ENCODE measurements at places on chromosomes 7 and 10.

- no peak for DNase-seq
Observed at GRCh38 chr7:130900471-130901076, 166.6 kb upstream of the KLF14 start.

- no peak for DNase-seq
Observed at GRCh38 chr10:130014263-130015074, 50.4 kb upstream of the EBF3 start.

GRCh38 chr10:42640610-42641229 lies 2.4 kb upstream of the ZNF33B start:
- no peak for DNase-seq

DNA sequence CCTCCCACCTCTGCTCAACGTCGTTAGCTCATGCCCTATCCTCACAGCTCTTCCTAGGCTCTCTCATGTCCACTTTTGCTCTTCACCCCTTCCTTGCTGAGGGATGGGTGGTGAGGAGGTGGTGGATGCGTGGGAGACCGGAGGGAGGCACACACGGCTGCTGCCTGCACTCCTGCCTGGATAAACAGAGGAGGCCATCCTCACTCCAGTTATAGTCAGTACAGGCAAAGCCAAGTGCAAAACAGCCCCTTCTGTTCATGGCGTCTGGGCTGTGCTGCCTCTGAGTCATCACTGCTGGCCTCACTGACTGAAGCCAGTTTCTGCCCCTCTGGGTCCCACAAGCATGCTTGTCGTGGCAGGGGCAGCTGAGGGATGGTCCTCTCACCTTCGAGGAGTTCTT lies 31.9 kb upstream of the LRRC4 start:
- no peak for DNase-seq

GRCh38 chr10:82880776-82881290 lies 1005.8 kb downstream of the NRG3 start:
- no peak for DNase-seq

DNA sequence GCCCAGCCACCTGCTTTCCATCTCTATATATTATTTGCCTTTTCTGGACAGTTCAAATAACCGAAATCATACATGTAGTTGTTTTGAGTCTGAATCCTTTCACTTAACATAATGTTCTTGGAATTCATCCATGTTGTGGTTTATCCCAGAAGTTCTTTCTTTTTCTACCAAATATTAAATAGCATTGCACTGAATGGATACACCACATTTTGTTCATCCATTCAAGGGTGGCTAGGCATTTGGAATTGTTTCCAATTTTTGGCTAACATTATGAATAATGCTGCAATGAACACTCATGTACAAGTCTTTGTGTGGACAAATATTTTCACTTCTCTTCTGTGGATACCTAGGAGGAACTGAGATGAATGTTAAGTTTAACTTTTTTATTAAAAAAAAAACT lies 18.0 kb downstream of the DNAJC1 start:
- DNase-seq = no peak

GRCh38 chr7:95411666-95412065 lies 15.5 kb upstream of the PON3 start:
- no peak for DNase-seq

- no peak for DNase-seq
Observed at GRCh38 chr7:57177856-57178767, 45.9 kb upstream of the ZNF479 start.

- DNase-seq = no peak
Observed at GRCh38 chr7:123485187-123485586, 49.2 kb downstream of the IQUB start.

DNA sequence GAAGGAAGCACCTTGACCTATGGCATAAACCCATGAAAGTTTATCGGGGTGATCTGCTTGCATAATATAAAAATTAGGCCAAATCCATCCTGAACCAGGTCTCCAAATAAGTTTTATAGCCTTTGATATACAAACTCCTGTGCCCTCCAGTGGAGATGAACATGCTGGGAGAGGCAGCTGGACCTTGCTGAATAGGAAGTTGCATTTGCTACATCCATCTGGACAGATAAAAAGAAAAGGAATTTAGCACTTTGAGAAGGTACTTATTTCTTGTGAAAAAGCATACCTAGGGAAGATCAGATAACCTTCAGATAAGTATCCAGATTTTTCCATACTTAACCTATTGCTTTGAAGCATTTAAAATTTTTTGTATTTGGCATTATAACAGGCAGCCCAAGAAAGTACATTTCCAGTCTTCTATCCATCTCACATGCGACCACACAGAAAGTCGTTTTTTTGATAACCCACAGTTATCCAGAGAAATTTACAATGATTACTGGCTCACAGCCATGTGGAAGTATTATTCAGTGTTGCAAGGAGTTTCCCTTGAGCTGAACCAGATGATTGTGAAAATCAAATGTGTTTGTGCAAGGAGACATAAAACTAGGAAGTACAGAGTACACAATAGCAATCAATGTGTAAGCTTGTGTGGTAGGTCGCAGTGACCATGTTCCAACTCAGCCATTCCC lies 124.4 kb upstream of the STK17A start:
- no peak for DNase-seq

DNA sequence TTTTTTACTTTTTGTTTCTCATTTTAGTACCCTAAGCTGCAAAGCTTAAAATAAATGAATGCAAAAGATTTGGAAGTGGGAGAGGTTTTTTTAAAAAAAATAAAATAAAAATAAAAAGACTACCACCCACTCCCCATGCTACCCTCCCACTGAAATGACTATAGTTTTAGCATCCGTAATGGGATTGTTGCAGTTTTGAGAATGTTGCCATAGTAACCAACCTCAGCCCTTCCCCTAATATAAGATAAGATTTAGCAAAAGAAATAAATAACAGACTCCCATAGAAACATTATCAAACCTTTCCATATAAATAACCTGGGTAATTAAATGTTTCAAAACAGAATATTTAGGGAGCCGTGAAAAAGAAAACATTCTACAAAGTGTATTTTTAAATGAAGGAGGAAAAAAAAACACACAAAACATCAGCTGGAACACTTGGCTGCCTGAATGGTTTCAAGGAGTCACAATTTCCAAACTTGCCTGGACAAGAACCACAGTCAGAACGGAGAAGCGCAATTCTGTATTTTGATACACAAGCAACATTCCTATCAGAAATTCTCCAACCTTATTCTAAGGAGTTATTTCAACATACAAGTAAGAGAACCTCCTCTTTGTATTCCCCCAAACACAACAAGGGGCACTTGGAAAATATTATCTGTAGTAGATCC lies 57.4 kb downstream of the DGKI start:
- DNase-seq = no peak

DNA sequence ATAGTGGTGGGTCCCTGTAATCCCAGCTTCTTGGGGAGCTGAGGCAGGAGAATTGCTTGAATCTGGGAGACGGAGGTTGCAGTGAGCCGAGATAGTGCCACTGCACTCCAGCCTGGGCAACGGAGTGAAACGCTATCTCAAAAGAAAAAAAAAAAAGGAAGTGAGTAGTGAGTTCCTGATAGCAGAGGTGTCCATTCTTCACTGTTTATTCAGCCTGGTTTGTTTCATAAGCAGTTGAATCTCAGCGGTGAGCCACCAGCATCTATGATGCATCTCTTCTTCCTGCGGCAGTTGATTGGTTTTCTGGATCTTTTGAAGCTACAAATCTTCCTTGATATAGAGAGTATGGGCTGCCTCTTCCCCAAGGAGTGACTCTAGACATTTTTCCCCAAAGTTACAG lies 316.1 kb upstream of the MTPN start:
- DNase-seq = no peak

DNA sequence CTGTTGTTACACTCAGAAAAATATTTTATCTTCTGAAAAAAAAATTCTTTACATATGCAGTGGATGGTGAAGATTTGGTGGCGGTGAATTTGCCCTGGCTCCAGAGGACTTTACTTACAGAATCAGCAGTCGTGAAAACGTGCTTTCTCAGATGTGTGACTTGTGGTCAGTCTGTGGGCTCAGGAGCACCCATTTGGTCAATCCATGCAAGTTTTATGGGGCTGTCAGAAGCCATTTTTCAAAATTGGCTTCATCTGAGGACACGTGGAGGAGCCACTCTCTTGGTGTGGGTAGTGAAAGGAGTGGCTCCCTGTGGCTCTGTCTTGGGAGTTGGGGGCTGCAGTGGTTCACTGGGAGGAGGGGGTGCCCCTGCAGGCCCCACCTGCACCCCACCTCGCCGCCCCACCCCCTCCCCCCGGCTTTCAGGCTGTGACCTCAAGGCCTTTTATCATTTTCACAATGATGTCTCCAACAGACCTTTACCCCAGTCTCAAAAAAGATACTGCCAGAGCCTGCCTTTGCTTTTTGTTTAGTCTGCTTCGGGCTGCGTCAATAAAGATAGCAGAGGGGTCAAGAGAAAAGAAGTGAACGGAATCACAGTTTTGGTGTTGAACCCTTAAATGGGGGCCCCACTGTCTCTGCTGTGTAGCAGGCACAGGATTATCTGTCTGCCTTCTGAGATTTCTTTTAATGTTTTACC lies 137.4 kb downstream of the MGMT start:
- no peak for DNase-seq

GRCh38 chr7:7228967-7229366 lies 46.6 kb downstream of the C1GALT1 start:
- no peak for DNase-seq

DNA sequence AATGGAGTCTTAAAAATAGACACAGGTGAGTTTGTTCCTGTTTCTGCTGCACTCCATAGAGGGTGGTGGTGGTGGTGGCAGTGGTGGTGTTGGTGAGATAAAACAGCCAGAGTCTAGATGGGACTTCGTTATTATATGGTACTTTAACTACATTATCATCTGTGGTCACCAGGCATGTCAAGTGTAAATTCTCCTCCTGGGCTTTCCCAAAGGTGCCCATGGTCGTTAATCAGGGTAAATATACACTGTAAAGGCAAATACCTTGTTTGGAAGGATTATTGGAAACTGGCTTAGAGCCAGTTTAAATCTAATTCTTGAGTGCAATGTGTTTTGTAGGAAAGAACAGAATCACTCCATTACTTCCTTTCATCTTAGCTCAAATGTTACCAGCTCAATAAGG lies 21.5 kb upstream of the COMMD3 start:
- DNase-seq = no peak

- no peak for DNase-seq
Observed at GRCh38 chr7:3141326-3141725, 97.7 kb upstream of the CARD11 start.

DNA sequence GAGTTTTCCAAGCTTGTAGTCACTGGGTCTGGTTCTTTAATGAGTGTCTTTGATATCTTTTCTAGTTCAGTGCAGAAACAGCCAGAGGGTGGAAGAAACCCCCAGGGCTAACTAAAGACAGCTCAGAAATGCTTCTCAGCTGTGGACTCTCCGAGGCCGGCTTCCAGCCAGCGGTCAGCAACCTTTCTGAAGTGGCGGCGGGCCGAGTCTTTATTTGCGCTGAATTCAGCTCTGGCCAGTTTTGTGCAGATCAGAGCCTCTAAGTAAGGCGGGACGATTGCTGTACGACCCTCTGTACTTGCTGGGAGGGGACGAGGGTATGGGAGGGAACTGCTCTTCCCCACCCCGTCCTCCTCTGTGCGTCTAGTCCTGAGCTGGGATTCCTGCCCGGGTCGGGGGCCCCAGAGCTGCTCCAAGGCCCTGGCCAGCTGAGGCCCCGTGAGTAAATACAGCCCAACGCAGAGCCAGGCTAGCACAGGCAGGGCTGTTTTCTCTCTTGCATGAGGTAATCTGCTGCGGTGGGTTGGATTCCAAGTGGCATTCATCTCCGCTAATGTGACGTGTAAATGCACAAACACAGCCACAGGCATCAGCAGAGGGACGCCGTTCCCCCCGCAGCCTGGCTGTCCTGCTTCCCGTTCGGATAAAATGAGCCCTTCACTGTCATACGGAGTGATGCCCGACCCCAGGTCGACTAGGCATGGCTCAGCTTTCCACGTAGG lies 159.8 kb downstream of the PIP4K2A start:
- DNase-seq = no peak

DNA sequence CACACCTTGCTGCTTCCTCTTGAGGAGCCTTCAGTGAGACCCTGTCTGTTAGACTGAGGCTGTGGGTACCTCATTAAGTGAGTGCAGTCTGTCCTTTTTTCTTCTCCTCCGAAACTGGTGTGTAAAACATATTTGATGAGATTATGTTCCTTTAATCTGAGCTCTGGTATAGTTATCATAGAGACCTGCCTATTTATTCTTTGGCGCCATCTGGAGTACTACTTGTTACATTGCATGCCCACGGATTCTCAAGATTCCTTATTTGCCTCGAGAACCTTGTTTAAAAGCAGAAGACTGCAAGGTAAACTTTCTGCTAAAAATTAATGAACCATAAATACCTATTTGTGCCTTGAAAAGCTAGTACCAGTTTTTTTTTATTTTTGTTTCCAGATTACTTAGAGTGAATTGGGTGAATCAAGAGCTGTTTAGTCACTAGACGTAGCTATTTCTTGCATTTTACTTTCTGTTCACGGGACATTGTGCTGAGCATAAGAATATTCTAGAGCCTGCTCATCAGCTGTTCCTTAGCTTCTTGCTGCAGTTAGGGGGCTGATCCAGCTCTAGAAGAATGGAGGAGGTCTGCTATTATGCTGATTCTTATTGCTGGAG lies 16.9 kb upstream of the STMP1 start:
- no peak for DNase-seq

- DNase-seq = no peak
Observed at GRCh38 chr10:98391065-98391464, 23.9 kb downstream of the PYROXD2 start.

DNA sequence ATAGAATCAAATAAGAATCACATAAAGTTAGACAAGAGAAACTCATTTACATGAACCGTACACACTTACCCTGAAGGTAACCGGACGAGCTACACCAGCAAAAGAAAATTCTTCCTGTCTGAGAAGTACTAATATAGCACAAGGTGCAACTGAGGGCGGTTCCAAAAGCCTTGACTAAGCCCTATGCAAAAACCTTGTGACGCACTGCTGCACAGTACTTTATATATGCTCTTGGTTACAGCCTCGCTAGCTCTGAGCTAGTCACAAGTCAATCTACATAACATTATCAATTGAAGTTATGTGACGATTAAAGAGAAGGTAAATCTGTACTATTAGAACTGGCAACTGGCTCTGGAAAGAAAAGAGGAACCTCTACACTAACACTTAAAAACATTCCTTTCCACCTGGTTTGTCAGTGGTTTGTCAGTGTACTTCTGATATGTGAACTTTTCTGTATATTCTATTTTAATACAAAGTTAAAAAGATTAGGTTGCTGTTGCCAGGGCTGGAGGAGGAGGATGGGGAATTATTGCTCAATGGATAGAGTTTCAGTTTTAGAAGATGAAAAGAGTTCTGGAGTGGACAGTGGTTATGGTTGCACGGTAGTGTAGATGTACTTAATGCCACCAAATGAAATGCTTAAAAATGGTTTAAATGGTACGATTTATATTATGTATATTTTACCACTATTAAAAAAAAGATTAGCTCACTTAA lies 21.6 kb downstream of the NT5C3A start:
- no peak for DNase-seq

GRCh38 chr10:106147021-106147420 lies 1017.5 kb downstream of the SORCS1 start:
- no peak for DNase-seq

- no peak for DNase-seq
Observed at GRCh38 chr7:53672681-53673080, 637.2 kb downstream of the POM121L12 start.

- no peak for DNase-seq
Observed at GRCh38 chr7:40887099-40887498, 752.3 kb downstream of the SUGCT start.

- DNase-seq = no peak
Observed at GRCh38 chr7:2955269-2955668, 88.4 kb downstream of the CARD11 start.

Data from NCI-H187 treated with DMSO at 0.1 percent for 48 hours (cell line).